Lower leg skin (tissue), 4 donors: ENCODE measurements at places on chromosomes 3 and 15.

DNA sequence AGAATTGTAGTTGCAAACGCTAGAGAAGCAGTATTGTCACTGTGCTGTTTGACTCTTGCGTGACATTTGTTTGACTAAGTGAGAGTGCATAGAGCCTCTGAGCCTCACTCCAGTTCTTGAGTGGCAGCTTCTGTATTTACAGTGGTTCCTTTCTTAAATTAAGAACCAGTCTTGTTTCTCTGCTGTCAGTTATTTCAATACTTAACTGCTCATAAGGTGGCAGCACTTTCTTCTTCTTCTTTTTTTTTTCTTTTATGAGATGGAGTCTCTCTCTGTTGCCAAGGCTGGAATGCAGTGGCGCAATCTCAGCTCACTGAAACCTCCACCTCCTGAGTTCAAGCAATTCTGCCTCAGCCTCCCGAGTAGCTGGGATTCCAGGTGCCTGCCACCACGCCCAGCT is 372.1 kb downstream of the LPP start:
- DNase-seq = peak; percentile 85

- no peak for DNase-seq
Measured at GRCh38 chr15:52733088-52733487, 53.9 kb upstream of the ATOSA start.

GRCh38 chr3:46102059-46102779 is 74.9 kb upstream of the XCR1 start:
- no peak for DNase-seq

- DNase-seq = no peak
Measured at GRCh38 chr3:195247086-195247862, 23.7 kb downstream of the XXYLT1 start.

DNA sequence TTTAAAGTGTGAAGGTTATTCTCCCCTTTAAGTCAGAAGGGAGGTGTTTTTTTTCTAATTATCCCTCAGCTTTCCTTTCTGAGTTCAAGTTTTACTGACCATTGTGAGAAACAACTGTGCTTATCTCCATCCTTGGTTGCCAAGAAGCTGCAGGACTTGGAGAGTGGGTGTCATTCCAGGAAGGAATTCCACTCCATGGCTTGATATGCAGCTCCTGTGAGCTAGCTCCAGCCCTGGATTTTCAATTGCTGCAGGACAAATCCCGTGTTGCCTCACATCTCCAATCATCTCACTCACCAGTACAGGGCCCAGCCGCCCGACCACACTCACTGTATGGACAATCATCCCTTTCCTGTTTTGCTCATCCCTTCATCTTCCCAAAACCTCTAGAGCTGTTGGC is 122.5 kb downstream of the IGSF11 start:
- DNase-seq = no peak
